Stimulated activated CD4-positive, alpha-beta T cell treated with anti-CD3 and anti-CD28 coated beads, Interleukin-15, amount 100 ng/mL, for 48 hours (primary cell): ENCODE measurements at places on chromosomes 6 and 20.

- no peak for DNase-seq
These were observed 112.4 kb downstream of the NRN1 start for GRCh38 chr6:5894357-5894756.

DNA sequence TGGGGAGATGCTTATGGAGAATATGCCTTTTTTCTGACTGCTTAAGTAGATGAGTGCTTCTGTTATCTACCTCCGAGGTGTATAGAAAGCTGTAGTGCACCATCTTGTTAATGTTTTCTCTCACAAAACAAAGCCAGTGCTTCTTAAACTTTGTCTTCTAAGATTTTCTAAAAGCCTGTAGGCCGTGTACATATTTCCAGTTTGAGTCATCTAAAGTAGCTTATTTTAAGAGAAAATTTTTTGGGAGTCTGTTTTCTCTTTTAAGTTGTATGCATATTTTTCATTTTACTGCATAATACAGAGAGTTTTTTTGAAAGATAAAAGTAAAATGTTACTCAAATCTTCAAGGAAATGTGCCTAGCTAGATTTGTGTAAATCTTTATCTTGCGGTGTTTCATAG, 151.7 kb downstream of the GRIK2 start:
- DNase-seq: no peak

DNA sequence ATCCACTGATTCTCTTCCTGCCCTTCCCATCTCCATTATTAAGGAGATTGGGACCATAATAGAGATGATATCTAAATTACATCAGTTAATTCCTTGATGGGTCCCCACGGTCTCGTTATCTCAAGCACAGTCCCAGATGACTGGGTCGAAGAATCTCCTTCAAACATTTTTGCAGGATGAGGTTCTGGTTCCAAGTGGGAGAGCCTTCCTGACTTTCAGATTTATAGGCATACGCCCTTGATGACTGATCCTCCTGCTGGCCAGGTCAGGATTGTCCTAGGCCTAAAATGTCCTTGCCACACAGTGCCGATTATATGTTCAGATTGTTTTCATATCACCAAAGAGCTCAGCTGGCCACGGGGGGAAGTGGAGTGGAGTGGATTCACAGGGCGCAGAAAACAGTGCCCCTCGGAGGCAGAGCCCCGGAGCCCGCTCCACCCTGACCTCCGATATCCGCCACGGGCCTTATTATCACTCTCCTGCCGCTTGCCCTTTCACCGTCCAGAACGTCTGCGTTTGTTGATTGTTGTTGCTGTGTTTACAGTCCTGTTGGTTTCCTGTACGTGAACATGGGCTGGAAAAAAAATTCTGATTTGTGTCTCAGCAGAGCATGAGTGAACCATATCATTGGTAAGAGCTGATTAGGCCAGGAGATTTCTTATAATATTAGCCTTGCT, 8.9 kb downstream of the BMP6 start:
- DNase-seq: no peak

DNA sequence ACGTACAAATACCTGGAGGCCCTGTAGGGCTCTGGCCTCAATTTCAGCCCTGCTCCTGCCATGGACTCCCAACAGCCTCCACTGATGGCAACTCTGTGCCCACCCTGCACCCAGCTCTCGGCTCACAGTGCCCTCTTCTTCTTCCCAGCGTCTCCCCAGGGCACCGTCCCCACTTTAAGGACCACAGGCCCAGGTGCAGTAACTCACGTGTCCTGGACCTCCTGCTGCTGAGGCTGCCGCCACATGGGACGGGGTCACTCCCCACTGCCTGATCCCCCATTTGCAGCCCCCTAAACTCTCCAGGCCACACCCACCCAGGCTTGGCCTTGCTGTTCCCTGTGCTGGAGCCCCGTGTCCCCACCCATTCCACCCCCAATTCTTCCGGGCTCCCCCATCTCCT, 223.4 kb downstream of the PREX1 start:
- no peak for DNase-seq

GRCh38 chr6:114084327-114084890, 113.5 kb upstream of the HDAC2 start:
- DNase-seq: no peak

DNA sequence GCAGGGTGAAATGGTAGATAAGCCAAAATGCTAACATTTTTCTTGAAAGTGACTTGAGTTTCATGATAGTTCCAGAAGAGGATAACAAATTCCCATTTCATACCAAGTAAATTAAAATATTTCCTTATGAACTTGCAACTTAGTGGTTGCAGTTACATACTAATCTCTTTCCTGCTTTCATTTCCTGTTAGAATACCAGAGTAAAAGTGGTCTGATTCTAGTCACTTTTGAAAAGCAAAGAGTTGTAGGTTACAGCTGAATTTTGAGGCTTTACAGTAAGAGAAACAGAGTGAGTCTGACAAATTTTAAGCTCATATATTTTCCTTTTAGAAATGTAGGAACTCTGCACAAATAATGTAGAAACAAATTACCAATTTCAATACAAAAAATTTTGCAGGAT, 117.4 kb downstream of the ZFAND3 start:
- DNase-seq: no peak

DNA sequence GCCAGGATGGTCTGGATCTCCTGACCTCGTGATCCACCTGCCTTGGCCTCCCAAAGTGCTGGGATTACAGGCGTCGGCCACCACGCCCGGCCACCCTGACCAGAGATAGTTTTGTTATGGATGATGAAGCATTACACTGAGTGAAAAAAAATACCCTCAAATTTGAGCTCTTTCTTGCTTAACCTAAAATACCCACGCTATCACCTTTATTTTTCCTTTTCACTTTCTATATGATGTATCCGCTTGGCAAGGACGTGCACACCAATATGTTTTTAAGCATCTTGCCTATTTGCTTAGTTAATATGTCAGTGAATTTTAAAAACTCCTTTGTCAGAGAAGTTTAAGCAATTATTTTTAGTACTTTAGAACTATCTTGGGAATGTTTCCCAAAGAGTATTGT, 150.4 kb downstream of the INSM1 start:
- no peak for DNase-seq

DNA sequence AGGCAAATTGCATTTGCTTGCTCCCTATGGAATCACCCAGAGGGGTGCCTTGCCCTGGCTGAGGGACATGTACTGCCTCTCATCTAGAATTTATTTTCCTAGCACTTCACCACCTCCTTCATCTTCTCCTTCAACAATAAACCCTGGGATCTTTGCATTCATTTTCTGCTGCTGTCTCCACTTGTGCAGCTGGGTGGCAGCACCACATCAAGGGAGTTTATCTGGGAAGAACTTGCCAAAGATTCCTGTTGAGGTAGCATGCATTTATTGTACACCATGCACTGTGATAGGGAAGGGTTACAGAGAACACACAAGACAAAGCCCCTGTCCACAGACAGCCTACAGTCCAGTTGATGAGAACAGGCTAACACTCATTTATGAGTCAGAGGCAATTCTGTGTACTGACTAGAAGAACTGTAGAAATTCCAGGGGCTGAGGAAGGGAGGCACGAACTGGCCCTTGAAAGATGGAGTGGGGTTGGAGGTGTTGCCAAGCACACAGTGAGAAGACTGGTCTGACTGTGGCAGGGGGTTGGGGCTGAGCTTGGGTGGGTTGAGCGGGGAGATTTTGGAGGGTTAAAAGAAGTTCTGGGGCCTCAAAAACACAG, 17.5 kb downstream of the C20orf173 start:
- DNase-seq: no peak

DNA sequence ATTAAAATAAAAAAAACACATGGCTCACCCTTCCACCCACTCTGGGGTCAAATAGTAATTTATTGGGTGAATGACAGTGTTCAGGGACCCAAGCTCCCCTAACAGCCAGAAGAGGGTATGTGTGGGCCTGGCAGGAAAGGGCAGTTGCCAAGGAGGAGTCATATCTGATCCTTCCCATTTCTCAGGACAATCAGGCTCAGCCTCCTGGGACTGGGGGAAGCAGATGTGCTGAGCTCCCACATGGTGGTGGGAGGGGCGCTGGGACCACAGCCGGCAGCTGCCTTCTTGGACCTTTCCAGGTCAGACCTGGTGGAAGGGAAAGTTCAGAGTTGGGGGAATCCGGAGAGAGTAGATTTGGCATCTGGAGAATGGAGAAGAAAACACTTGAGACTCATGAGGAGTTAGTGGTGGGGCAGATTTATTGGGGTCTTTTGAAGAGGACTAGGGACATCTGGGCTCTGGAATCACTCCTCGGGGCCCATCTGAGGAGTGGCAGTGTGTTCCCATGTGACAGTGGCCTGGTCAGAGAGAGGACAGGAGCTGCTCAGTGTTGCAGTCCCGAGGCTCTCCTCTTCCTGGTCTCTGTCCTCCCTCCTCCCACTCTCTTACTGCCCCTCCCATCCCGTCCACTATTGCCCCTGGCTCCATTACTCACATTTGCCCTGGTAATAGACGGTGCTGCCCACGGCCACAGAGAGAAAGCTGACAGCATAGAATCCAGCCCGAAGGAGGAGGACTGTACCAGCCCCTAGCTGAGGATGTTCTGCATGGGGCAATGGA, 3.0 kb downstream of the LST1 start:
- no peak for DNase-seq

DNA sequence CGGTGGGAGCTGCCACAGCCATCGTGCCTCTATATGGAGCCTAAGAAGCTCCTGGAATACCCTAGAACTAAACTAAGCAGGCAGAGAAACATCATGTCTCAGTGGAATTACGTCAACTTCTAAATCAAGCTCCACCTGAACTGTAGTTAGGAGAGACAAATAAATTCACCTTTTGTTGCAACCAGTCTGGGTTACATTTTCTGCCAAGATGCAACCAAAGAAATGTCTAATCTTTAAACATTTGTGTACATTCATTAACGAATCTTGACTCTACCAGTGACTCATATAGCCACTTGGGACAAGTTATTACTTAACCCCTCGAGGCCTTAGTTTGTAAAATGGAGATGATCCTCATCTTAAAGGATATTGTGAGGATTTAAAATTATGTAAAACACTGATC, 8.9 kb downstream of the PTPRK start:
- DNase-seq: no peak

GRCh38 chr6:49806145-49806544, 19.1 kb upstream of the PGK2 start:
- DNase-seq: no peak

- DNase-seq: no peak
These were observed 20.9 kb downstream of the UTRN start for GRCh38 chr6:144305985-144306384.

DNA sequence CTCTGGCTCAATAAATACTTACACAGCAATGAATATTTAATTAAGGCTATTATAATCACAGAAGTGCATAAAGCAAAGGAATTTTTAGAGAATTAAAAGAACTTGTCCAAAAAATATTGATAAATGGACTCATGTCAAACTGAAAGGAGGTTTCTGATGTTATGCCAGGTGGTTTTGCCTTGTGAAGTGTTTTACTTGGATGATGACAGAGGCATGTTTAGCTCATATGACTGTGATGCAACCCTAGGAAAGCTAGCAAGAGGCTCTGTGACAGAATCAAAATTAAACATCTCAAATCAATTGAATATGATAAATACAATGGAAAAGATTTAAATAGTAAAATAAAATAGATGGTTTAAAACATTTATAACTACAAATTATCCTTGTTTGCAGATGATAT, 137.3 kb downstream of the TMEM200A start:
- no peak for DNase-seq

DNA sequence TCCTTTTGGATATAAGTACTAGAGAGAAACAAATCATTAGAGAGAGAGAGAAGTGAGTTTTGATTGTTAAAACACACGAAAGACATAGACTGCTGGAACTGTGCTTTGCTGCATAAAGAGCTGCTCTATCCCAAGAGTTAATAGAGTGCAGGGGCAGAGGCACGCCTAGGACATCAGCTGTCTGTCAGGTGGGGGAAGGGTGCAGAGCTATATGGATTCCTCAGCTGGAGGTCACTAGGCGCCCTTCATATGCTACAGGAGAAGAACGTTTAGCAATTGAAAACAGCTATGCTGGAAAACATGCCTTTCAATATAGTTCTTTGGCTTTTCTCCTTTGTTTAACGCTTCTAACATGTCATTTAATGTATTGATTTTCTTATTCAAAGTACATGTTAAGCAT, 169.0 kb upstream of the MCHR2 start:
- no peak for DNase-seq

DNA sequence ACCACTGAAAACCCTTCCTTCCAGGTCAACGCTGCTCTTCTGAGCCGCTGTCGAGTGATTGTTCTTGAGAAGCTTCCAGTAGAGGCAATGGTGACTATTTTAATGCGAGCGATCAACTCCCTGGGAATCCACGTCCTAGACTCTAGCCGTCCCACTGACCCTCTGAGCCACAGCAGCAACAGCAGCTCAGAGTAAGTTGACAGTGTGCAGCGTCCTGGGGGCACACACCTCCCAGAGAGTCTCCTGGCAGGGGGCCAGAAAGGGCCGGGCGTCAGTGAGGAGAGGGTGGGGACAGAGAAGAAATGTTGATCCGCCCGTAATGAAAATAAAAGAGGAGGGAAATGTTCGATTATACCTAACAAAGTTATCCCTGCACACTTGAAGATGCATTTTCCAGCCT, 5.0 kb downstream of the WRNIP1 start:
- DNase-seq: no peak

GRCh38 chr6:2599817-2600216, 150.9 kb downstream of the MYLK4 start:
- no peak for DNase-seq

DNA sequence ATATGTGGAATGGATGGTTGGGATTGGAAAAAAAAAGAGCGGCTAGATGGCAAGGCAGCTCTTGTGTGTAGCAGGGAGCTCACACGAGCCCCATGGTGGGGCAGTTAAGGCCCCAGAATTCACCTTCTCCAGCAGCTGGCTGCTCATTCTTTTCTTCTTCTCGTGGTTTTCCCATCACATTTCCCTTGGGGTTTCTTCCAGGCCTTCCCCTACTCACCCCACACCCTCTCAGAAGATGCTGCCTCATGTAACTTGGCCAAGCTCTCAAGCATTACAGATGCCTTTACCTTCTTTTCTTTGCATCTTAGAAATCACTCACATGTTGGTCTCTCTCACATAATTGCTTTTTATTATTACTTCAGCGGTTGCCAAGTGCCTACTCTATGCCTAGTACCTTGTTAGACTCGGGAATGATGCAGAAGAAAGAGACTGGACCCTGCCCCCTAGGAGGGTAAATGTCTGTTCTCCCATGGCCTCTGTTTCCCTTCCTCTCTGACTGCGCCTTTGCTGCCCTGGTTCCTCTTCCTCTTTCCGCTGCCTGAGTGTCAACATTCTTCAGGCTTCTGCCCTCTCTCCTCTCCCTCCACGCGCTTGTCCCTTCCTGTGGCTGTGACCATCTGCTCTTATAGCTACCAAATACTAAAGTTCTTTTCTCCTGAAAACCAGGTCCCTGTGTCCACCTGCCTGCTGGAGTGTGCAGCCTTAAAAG, 28.6 kb downstream of the PPARD start:
- no peak for DNase-seq
